ENCODE measurements at places on chromosomes 7 and 10. TPM values are rescaled to one million over a fixed set of nuclear protein-coding genes. Genes with fewer than 3 reads are reported as not detected.

DNA sequence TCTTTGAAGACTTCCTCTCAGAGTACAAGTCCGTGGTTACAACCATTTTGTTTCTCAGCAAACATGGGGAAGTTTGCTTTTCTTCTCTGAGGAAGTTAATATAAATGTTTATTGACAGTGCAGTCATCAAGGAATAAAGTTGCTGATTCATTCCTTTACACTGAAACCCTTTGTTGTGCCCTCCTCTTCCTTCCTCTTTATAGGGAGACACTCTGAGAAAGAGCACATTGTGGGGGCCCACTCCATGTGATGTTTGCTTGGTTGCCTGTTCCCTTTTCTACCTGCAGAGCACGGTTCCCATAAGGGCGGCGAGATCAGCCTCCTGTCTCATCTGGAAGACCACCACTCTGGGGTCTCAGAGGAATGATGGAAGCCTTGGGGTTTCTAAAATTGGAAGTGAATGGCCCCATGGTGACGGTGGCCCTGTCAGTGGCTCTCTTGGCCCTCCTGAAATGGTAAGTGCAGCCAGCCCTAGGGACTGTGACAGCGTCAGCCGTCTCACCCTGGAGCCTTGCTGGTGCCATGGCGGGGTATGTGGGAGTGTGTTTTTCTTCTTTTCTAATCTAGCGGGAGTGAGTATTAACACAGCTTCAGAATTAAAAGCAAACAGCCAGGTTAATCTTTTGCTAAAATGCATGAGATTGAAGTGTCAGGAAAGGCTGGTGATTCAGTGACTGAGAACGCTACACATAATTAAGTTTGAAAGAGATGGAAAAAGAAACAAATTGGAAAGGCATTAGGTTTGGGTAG lies at the start of gene TBXAS1:
Gene TBXAS1 (plus strand): TSS at position 240 of the 750 bp plus-strand sequence. CDS start 127 bp downstream, at position 367.
- H3K27me3 ChIP-seq = peaks cover 21% of the 10 kb centered on the region
- H3K27ac ChIP-seq = peak within 1 kb of the TSS; percentile 83
- DNase-seq = no peak
- H3K4me3 ChIP-seq = no peak within 1 kb of the TSS
- no peaks in the 10 kb centered on the region for H3K36me3 ChIP-seq

- no peaks in the 10 kb centered on the region for H3K36me3 ChIP-seq
- no peak overlapping the region for H3K27ac ChIP-seq
- H3K4me3 ChIP-seq = no peak overlapping the region
- H3K4me1 ChIP-seq = peaks cover 89% of the 10 kb centered on the region
- no peaks in the 10 kb centered on the region for H3K27me3 ChIP-seq
These were observed 80.7 kb upstream of the SEC61G start for GRCh38 chr7:54839575-54840213.

EIF3B gene
- 132 TPM for total RNA-seq

GRCh38 chr10:7400068-7400715 lies 10.6 kb downstream of the SFMBT2 start:
- no peaks in the 10 kb centered on the region for H3K4me1 ChIP-seq
- no peak for DNase-seq
- H3K4me3 ChIP-seq = no peak overlapping the region
- H3K27me3 ChIP-seq = no peaks in the 10 kb centered on the region
- no peaks in the 10 kb centered on the region for H3K36me3 ChIP-seq

CYP3A4 gene
- not detected for total RNA-seq

DNA sequence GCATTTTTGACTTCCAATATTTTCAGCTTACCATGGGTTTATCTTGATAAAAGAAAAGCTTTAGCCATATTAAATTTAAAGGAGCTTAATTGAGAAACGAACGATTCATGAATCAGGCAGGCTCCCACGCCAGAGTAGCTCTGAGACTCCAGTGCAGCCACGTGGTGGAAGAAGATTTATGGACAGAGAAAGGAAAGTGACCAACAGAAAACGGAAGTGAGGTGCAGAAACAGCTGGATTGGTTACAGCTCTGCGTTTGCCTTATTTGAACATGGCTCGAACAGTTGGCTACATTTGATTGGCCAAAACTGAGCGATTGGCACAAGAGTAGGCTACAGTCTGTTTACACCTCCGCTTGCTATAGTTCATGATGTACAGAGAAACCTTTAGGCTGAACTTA lies 395.4 kb downstream of the GATA3 start:
- no peak overlapping the region for H3K27ac ChIP-seq
- DNase-seq = no peak
- no peaks in the 10 kb centered on the region for H3K36me3 ChIP-seq
- no peaks in the 10 kb centered on the region for H3K4me1 ChIP-seq
- no peak overlapping the region for H3K4me3 ChIP-seq

DNA sequence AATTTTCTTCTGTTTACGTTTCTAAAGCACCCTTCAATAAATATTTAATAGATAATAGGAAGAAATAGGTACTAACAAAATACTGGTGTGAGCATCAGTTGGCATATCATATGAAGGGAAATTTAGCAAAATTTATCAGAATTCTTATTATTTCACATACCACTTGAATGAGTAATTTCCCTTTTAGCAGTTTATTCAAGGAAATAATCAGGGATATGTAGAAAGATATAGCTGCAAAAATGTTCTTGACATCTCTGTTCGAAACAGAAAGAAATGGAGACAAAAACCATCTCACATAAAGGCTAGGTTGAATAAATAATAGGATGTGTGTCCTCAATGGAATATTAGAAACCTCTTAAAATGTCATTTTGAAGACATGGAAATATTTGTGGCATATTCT lies 35.8 kb upstream of the PIP4K2A start:
- H3K4me3 ChIP-seq = no peak overlapping the region
- H3K36me3 ChIP-seq = peaks cover 1% of the 10 kb centered on the region
- no peak for DNase-seq
- no peak overlapping the region for H3K27ac ChIP-seq

- H3K4me3 ChIP-seq = no peak overlapping the region
- DNase-seq = no peak
- H3K36me3 ChIP-seq = no peaks in the 10 kb centered on the region
- H3K27me3 ChIP-seq = peaks cover 9% of the 10 kb centered on the region
- no peak overlapping the region for H3K27ac ChIP-seq
These were observed 44.3 kb downstream of the MACC1 start for GRCh38 chr7:20172736-20173334.

- no peaks in the 10 kb centered on the region for H3K27me3 ChIP-seq
- H3K36me3 ChIP-seq = peaks cover 31% of the 10 kb centered on the region
- H3K4me3 ChIP-seq = no peak overlapping the region
These were observed 64.6 kb downstream of the ITGB1 start for GRCh38 chr10:32893434-32893833.

GRCh38 chr7:151060113-151060415 lies 675 bp downstream of the SLC4A2 start:
- DNase-seq = no peak
- peaks cover 51% of the 10 kb centered on the region for H3K4me1 ChIP-seq
- peak overlapping the region; percentile 92 for H3K27ac ChIP-seq
- peak overlapping the region; percentile 89 for H3K4me3 ChIP-seq
- no peaks in the 10 kb centered on the region for H3K27me3 ChIP-seq

GRCh38 chr7:77570330-77571011 lies 33.4 kb downstream of the PTPN12 start:
- H3K36me3 ChIP-seq = peaks cover 21% of the 10 kb centered on the region
- H3K27ac ChIP-seq = peak overlapping the region; percentile 69
- no peak for DNase-seq
- peaks cover 34% of the 10 kb centered on the region for H3K4me1 ChIP-seq
- no peaks in the 10 kb centered on the region for H3K27me3 ChIP-seq
- H3K4me3 ChIP-seq = no peak overlapping the region

Data from osteocyte (in vitro differentiated cells).